Activated CD4-positive, alpha-beta T cell treated with anti-CD3 and anti-CD28 coated beads, Interleukin-2, amount 50 U/mL, for 24 hours (primary cell): ENCODE measurements at places on chromosomes 2 and 18.

DNA sequence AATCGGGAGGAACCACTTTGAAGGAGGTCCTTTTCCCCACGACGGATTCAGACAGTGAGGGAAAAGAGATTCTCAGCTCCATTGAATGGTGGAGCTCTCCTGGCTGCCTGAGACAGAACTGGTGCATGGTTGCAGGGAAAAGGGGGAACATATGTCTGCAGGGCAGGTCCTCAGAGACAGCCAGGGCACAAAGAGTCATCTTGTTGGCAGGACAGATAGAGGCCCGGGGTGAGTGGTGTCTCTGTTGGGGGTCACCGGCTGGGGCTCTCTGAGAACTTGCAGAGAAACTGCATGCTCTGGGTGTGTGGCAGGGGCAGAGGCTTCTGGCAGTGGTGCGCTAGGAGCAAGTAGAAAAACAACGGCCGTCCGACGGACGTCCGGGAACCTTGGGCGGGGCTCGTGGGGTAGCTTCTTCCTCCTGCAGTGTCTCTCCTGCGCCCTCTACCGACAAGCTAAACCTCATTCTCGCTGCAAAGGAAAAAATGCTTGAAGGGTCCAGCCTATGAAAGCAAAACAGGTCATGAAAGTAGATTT lies 94.3 kb downstream of the CDCA7 start:
- DNase-seq: peak; percentile 3

DNA sequence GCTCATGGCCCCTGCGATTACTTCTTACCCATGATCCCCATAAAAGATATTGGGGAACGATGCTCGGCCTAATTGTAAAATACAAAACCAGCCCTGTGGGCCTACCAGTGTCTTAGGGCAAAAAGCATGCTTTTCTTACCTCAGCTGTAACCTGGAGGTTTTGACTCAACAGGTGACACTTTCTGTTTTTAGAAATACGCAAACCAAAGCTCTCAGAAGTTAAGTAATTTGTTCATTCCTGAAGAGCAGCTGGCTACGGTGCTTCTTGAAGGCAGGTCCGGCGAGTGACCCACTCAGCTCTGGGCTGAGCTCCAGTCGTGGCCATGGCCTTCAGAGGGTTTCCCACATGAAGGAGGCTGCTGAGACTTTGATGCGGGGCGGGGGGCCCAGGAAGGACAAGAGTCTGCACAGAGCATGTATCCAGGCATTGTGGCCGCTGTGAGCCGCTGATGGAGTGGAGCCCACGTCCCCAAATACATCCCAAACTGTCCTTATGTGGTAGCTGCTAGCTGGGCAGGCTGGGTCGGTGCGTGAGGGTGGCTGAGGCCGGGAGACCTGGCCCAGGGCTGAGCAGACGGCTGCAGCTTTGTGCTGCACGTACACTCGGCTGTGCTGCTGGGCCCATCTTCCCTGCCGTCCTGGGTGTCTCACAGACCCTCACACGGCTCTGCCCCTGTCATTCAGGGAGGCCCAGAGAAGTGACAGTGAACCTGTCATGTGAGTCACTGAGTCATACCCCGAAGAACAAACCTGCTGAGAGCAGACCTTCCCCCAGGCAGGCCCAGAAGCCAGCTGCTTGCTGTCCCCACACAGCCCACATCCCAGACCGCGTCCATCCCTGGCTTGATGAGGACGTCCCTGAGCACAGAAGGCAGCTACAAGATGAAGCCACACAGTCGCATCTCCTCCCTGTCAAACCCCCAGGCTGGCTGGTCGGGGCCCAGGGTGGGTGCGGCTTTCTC lies 34.1 kb downstream of the ITGB1BP1 start:
- DNase-seq: no peak

DNA sequence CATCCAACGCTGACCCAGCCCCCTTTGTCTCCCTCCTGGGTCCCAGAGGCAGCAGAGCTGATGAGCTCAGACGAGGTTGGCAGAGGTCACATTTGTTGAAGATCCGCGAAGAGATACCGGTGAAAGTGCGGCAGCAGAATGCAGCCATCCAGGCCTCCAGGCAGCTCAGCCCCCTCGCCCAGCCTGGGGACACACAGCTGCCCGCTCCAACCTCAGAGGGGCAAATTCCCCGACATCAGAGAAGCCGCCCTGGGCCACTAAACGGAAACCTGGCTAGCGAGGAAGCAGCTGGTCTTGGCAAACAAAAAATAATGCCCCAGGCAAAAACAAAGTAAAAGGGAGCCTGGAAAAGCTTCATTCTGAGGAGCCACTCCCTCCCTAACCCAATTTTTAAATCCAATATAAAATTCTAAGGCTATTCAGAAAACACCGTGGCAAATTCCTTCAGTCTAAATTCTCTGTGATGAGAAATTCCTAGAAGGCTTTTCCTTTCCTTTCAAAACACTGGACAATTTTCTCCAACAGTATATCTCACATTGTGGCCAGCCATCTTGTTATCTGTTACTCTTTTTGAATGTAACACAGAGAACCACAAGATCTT lies 262.4 kb downstream of the SS18 start:
- no peak for DNase-seq

GRCh38 chr18:37571266-37571665 lies 5.7 kb upstream of the CELF4 start:
- DNase-seq: no peak

DNA sequence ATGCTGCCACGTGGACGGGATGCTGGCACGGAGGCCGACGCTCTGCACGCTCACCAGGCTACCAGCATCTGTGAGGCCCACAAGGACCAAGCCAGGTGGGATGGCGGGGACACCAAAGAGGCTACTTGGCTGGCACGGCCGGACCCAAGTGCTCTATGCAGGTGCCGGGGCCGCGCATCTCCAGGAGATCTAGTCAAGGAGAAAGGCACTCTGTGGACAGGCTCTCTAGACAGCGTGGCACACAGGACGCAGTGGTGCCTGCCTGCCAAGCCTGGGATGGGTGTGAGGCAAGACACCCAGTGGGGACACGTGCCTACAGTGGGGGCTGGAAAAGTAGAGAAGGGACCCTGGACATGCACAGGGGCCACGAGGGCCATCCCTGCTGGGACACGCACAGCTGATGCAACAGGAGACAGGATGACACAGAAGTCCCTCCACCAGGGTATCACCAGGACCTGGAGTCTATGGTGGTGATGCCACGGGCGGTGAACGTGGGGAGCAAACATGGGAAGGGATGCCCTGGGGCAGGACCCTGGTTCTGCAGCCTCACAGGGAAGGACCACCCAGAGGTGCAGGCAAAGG lies 28.5 kb downstream of the ZNF516 start:
- DNase-seq: no peak

DNA sequence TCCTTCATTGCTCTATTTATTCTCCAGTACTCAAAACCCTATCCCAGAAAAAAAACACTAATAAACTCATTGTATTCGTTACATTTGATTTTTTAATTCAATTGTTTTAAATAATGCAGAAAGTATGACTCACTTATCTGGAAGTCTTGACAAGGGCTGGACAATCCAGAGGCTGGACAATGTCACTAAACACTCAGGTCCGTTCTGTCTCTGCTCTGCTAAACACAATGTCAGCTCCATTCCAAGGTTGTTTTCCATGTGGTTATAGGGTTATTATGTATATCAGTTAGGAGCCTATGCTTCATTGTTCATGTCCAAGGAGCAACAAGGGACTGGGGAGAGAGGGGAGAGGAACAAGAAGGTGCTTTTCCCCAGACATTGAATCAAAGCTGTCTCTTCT lies 125.5 kb downstream of the IRS1 start:
- no peak for DNase-seq

DNA sequence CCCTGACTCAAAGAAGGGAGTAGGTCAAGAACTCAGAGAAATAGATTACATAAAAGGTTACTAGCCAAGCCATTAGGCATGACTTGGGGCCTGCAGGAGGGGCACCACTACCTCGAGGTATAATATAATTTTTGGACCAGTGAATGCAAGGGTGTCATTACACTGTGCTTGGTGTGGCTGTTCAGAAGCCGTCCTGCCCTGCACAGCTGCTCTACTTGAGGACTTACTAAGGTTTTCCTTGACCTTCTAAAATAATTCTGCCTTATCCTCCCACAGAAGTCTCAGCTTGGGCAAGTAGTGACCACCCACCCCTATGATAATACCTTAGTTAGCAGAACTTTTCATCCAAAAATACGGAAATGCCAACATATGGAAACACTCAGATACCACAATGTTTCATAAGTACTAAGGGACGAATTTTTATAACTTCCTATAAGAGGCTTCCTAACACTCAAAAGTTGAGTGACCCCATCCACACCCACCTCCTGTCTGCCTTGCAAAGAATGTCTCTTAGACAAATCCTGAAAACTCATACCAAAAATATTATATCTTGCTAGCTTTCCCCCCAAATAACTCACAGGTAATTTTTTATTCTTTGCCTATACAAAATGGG lies 17.7 kb upstream of the ATG16L1 start:
- no peak for DNase-seq

DNA sequence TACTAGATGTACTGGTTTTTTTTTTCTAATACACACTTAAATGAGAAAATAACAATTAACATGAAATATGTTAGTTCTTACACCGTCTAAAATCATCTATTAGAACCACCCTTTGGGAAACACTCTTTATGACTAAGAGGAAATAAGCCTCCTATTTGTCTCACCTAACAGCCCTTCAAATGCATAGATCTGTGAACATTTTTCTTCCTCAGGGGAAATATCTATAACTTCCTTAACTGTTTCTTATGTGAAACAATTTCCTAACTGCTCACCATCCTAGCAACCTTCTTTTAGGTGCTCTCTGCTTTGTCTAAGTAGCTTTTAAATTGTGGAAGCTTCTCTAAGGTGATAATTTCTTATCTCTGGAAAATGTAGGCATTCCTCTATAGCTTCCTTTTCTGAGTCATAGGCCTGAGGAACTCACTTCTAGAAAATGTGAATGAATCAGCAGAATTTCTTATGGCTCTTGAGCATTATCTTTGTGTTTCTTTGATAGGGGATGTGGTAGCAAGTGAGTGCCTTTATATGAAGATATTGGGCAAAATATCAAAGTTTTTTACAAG lies 56.1 kb downstream of the CNTNAP5 start:
- no peak for DNase-seq

DNA sequence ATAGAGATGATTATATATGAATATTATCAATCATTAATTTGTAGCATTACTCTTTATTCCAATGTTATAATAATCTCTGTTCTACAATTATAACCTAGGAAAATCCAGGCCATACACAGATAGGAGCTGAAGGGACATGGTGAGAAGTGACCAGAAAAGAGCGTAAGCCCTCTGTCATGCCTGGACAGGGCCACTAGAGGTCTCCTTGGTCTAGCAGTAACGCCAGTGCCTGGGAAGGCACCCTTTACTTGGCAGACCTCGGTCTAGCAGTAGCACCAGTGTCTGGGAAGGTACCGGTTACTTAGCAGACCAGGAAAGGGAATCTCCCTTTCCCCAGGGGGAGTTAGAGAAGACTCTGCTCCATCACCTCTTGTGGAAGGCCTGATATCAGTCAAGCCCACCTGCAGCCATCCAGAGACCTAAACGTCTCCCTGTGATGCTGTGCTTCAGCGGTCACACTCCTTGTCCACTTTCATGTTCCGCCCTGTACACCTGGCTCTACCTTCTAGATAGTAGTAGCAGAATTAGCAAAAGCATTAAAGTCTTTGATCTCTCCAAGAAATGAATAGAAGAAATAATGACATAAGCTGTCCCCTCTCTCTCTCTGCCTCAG lies 447.5 kb upstream of the FSIP2 start:
- DNase-seq: no peak

DNA sequence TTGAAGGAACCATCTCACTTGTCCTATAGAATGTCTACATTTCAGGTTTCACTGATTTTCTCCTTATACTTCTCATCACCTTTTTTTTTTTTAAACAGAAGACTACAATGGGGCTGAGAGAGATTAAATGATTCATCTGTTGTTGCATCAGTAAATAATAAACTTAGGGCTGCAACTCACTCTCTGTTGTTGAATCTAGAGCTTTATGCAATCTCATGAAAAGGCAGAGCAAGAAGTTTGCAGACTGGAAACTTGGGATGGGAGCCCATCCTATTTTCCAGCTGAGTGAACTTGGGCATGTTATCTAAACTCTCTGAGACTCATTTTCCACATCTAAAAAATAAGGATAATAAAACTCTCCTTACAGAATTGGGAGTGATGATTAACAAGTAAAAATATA lies 58.4 kb downstream of the PDE1A start:
- DNase-seq: no peak

DNA sequence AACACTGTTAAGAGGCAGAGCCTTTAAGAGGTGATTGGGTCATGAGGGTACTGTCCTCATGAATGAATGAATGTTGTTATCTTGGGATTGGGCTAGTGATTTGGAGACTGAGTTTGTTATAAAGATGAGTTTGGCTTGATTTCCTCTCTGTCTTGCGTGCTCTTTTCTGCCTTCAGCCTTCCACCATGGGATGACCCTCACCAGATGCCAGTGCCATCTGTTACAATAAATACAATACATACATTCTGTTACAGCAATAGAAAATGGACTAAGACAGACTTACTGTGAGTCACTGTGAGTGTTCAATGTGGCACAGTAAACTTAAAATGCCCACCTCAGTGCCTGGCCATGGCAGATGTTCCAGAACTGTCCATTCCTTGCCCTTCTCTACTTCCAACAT lies 95.0 kb upstream of the ZFP36L2 start:
- DNase-seq: no peak

- DNase-seq: peak; percentile 22
These were observed 28.2 kb upstream of the IL1R1 start for GRCh38 chr2:102114290-102114721.

GRCh38 chr2:189900726-189901125 lies 116.5 kb downstream of the PMS1 start:
- no peak for DNase-seq

DNA sequence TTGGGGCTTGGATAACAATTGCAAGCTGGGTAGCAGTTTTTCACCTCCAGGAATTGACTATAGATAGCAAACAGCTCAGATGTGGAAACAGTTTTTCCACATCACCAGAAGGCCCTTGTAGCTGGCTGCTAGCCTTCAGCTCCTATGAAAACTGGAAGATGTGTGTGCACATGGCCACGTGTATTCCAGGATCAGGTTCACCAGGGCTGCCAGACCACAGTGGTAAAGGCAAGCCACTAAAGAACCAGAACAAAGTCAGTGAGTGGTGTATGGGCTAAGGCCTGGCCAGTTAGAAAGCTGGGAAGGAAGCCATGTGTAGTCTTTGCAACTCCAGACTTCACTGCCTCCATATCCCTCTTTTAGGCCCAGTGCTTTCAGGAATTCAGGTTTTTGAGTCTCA lies 12.9 kb downstream of the LRRTM1 start:
- no peak for DNase-seq

- DNase-seq: no peak
These were observed 21.2 kb downstream of the TUBB6 start for GRCh38 chr18:12329125-12329698.

DNA sequence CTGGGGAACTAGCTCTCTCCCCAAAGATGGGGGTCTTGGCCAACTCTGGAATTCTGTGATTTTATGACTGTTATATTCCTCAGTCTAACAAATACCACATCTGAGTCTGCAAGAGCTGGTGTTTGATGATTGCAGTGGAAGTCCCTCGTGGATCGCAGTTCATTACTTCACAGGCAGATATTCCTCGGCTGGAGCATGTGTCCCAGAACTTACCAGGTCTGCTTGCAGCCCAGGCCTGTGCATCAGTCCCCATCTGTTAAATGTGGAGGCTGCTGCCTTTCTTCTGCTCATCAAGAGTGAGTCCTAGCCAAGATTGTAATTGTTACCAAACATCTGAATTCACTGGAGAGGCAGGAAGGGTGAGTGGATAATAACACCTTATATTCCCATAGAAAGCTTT lies 55.5 kb downstream of the PRKCE start:
- DNase-seq: no peak
